T-helper 2 cell (primary cell): ENCODE measurements at places on chromosomes 3 and 15.

GRCh38 chr3:145058483-145058882, 1086.9 kb downstream of the DIPK2A start:
- DNase-seq, result no peak

DNA sequence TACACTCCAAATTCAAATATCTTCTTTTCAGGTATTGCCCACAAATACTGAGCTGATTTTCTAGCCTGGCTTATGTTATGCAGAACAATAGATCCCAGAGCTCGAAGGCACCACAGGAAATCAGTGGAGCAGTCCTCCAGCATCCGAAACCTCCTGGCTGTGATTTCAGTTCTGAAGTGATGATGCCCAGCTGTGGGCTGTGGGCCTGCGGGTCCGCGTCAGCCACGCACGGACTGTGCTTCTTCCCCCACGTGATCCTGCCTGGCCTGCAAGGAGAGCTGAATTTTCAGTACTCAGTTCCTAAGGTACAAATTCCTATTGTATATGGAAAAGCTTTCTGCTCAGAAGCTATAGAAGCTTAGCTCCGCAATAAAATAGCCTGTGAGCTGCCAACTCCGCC, 96.2 kb downstream of the OCA2 start:
- DNase-seq, result no peak

DNA sequence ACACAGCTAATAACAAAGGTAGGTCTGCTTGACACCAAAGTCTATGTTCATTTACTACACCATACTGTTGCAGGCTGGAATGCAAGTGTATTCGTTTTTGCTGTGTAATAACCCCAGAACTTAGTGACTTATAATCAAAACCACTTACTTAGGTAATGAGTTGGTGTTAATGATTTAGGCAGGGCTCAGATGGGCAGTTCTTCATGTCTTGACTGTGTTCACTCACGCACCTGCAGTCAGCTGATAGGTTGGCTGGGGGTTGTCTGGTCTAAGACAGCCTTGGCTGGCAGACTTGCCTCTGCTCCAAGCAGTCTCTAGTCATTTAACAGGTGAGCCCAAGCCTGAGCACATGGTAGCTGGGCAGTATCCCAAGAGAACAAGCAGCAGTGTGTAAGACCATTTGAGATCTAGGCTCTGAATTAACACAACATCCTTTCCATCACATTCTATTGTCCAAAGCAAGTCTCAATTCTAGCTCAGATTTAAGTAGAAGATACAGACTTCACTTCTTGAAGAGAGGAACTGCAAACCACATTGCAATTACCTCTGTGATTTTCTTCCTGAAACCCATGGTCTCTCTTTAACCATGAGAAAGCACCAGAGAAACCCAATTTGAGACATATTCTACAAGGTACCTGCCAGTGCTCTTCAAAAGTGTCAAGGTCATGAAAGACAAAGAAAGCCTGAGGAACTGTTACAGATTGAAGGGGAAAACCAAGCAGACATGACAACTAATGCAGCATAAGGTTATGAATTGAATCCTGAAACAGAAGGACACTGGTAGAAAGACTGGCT, 13.3 kb upstream of the DCLK3 start:
- DNase-seq, result no peak

- no peak for DNase-seq
Observed at GRCh38 chr3:43539321-43539720, 82.5 kb downstream of the ANO10 start.

GRCh38 chr15:85274315-85275050, 105.9 kb upstream of the AKAP13 start:
- DNase-seq, result no peak

DNA sequence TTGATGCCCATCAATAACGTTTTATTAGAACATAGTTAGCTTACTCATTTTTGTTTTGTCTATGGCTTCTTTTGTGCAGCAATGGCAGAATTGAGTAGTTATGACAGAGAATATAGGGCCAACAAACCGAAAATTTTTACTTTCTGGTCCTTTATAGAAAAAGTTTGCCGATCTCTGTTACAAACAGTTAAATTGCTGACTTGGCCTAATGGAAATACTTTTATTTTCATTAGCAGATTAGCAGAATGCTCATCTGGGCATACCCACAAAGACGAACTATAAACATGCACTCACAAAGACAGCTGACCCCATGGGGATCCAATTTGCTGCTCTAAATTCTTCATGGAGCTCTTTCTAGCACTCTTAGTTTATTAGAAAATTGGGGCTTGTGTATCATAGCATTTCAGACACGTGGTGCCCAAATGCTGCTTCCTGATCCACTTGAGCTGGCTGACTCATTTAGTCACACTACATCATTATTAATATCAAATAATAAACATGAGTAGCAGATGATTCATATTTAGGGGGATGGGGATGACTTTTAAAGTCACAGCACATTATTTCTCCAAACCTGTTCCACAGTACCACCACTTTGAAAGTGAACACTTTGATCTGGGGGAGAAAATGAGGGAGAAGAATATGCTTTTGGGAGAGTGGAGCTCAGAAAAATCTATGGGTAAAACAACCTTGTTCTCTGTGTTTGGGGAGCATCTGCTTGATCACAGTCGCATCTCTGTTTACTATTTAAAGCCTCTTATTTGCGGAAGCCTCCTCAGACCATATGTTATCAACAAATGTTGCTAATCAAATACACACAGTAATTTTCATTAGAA, 228.1 kb upstream of the FEZF2 start:
- DNase-seq, result no peak

DNA sequence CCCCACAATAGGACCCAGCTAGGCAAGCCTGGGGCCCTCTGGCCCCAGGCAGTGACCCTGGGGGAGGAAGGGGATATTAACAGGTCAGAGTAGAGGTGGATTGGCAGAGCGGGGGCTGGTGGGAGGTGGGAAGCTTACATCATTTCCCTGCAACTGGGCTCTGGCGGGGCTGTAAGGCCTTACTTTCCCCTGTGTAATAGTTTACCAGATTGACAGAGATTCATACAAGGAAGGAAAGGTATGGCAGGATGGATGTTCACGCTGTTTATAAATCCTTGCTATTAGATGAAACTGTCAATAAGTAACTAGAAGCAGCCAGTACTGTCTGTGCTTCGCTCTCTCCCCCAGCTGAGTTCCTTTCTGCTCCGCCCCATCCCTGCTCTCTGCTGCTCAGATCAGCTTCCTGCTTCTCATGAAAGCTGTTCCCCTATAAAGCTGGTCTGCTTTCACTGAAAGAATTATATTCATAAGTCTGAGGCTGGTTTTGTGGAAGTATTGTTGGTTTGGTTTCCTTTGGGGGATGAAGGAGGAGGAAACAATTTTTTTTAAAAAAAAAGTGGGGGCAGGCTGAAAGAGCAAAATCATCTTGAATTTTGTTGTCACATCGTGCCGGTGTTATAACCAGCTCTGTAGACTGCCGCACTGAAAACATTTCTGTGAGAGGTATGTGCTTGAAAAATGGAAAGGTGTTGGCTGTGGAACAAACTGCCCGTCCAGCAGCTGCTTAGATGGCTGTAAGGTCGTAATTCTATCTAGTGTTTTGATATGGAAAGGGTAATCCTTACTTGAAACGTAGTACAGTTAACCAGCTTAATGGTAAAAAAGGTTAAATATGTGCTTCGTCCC, 76.4 kb downstream of the BBX start:
- DNase-seq, result peak; percentile 24

DNA sequence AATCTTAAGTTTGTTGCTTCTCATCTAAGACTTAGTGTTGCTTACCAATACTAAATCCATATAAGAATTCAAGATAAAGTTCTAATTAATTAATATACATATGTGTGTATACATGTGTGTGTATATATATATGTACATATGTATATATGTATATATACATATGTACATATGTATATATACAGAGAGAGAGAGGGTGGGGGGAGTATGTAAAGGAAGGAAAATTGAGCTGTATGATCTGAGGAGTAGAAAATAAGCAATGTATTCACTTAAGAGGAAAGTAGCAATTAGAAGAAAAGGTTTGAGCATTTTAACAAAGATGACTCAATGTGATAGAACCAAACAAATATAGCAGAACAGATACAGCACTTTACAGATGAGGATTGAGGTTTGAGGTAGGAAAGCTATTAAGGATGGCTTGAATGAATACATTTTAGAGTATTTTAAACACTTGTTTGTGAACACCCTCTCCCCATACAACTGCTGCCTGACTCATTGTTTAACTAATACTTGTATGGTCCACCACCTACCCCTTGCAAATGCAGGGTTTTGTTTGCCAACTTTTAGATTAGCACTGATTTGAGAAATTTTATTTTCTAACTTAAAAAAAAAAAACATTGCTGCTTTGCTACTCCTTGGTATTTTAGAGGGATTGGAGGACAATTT, 681.1 kb upstream of the CADM2 start:
- no peak for DNase-seq

DNA sequence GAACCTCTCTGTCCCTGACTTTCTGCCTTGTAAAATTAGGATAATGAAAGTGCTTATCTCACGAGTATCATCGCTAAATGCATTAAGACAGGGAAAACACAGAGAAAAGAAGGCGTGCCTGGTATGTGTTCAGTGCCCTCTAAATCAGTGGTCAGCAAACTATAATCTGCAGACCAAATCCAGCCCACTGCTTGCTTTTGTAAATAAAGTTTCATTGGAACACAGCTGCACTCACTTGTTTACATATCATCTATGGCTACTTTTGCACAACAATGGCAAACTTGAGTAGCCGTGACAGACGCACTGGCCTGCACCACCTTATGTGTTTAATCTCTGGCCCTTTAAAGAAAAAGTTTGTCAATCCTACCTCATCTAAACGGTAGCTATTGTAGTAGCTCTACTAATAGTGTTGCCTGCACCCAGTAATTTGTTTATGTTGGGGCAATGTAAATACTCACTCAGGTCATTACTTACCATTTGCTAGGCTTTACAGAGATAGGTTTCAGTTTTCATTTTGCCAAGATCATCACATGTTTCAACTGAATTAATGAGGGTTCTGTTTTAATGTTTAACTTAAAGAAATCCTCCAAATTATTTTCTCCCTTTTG, 229.4 kb downstream of the FEZF2 start:
- DNase-seq, result no peak

DNA sequence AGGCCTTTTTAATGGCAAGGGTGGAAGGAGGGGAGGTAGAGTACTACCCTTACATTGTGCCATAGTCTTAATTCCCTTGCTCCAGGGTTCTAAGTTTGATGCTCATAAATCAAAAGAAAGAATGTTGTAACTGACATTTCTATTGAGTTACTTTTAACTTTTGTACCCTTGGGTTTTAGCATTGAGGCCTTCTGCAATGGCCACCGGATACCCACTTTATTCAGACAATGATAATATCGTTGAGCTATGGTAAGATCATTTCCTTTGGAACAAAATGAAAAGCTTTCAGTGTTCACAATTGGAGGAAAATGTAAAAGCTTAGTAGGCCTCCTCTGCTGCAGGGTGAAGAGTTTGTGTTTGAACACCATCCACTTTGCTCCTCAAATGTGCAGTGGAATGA, 16.8 kb downstream of the CGNL1 start:
- DNase-seq, result no peak

GRCh38 chr3:87997966-87998365, 60.8 kb downstream of the CGGBP1 start:
- DNase-seq, result no peak

DNA sequence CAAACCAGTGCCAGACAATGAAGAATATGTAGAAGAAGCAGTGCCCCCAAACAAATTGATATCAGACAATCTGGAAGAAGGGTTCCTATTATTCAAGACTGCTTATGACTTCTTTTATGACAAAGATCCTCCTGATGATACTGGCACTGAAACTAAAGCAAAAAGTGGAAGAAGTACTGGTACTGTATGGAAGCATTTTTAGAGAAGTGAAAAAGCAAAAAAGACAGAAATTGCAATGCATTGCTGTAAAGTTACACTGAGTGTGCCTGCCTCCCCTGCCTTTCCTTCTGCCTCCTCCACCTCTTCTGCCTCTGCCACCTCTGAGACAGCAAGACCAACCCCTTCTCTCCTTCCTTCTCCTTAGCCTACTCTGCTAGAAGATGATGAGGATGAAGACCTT, 167.6 kb downstream of the PLCL2 start:
- no peak for DNase-seq

- DNase-seq, result no peak
Observed at GRCh38 chr3:159451482-159451881, 537.2 kb upstream of the IL12A start.

GRCh38 chr3:187641320-187642016, 28.7 kb downstream of the SST start:
- DNase-seq, result no peak

GRCh38 chr3:102006812-102007485, 157.6 kb downstream of the NFKBIZ start:
- DNase-seq, result no peak

- DNase-seq, result no peak
Observed at GRCh38 chr3:53680028-53680427, 166.2 kb downstream of the CHDH start.

DNA sequence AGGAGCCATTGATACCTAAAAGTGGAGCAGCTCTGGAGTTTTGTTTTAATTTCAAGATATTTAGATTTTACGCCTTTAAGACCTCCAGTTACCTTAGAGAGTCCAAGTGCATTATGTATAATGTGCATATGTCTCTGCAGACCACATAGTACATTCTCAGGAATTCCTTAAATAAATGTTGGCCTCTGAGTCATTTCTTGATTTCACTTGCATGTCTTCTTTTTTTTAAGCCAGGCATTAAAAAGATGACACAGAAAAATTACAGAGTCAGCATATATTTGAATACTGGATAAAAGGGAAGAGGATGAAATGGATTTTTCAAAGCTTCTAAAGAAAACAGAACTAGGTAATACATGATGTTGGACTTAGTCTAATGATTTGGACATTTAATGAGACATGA, 125.2 kb downstream of the TMCO5A start:
- no peak for DNase-seq

- no peak for DNase-seq
Observed at GRCh38 chr15:74208496-74208895, 5.9 kb upstream of the STRA6 start.

GRCh38 chr3:49173792-49174170, 2.4 kb downstream of the KLHDC8B start:
- DNase-seq, result no peak

DNA sequence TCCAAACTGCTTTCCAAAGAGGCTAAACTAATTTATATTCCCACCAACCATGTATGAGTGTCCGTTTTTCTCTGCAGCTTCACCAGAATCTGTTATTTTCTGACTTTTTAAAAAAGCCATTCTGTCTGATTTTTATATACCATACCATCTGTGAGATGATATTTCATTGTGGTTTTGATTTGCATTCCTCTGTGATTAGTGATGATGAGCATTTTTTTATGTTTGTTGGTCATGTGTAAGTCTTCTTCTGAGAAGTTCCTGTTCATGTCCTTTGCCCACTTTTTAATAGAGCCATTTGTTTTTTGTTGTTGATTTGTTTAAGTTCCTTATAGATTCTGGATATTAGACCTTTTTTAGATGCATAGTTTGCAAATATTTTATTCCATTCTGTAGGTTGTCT, 179.4 kb upstream of the ALCAM start:
- DNase-seq, result no peak

GRCh38 chr3:3589715-3590130, 209.5 kb upstream of the LRRN1 start:
- no peak for DNase-seq

- no peak for DNase-seq
Observed at GRCh38 chr3:136193278-136194054, 2.7 kb downstream of the MSL2 start.

GRCh38 chr3:127997961-127998360, 54.3 kb upstream of the SEC61A1 start:
- DNase-seq, result no peak

- no peak for DNase-seq
Observed at GRCh38 chr3:66233033-66233432, 12.2 kb downstream of the SLC25A26 start.
